Stimulated activated CD4-positive, alpha-beta T cell treated with anti-CD3 and anti-CD28 coated beads, Interleukin-12 subunit alpha, Interleukin-12 subunit beta, amount 100 ng/mL, for 48 hours (primary cell): ENCODE measurements at places on chromosomes 3 and 15.

DNA sequence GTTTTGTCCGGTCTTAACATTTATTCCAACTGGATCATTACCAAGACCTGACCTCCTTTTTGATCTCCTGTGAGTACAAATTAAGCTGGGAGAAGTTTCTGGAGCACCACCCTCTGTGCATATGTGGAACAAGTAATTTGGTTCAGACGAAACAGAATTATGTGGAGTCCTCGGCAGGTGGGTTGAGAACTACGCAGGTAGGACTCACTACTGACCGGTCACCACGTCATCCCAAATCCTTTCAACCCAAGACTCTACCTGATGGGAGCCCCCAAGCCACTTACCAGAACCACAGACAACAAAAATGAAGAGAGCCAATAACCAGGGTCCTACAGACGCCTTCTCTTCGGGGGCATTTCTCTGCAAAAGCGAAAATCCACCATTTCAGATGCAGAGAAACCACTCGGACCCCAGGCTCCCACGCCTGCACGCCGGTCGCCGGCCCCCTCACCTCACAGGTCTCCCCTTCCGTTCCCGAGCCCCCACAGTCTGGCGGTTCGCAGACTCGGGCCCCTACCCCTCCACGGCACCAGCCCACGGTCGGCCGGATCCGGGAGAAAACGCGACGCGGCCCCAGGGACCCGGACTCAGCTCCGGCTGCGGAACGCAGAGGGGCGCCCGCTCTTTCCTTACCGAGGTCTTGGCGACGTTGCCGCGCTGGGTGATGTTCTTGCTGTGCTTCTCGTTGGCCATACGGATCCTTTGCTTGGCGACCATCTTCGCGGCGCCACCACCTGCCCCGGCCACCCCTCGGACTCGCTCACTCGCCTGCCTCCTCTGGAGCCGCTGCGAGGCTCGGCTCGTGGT is 674 bp downstream of the SERP1 start:
- peak; percentile 32 for DNase-seq

DNA sequence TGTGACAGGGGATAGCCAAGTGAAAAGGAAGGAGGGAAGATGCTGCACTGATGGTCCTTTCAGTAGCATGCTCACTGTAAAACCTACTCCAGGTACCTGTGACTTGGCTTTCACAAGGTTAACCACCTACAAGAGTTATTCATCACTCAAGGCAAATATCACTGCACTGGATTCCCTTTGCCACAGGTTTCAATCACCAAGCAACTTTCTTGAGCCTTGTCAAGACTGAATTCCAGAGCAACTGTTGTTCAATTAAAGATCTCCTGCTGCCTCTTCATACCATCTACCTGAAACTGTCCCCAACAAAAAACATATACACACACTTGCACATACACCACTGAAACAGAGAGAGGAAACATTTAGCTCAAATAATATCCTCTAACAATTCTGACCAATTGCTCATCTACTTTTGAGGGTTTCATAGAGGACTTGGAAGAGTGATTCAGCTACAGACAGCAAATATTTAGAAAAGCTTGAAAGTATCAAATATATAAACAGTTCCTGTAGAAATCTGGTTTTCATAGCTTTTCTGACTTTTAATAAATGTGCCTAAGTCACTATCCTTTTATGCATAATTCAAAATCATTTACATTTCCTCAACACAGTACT is 6.5 kb downstream of the IGF2BP2 start:
- DNase-seq: no peak

- no peak for DNase-seq
These were observed 113.9 kb downstream of the RORA start for GRCh38 chr15:61115241-61115640.

DNA sequence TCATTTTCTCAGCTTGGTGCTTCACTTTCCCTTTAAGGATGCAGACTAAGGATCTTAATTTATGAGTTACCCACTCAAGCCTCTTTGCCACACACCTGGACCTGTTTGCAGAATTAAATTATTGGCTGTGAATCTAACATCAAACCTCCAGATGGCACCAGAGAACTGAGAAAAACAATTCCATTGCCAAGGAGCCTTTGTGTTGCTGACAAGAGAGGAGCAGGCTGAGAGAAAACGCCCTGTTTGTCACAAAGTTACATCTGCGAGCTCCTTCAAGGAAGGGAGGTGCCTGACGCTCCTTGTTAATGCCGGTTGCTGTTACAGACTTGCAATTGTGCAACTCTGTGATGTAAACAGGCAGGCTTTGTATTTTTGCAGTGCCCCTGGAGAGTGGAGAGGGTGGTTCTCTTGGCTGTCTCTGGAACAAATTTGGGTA is 36.3 kb upstream of the TMC3 start:
- DNase-seq: peak; percentile 27

DNA sequence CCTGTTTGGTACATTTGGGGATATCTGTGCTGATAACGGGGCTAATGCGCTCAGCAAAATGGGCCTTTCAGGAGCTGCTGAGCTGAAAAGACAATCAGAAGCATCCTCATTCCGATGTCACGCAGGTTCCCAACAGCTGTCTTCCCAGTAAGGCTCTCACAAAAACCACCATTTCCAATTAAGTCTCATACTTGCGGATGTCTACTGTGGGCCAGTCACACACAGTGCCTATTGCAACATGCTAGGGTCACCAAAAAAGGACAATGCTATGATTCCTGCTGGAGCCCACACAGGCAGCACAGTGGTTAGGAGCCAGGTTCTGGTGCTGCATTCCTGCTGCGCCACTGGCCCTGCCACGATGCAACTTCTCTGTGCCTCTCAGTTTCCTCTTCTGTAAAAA is 16.4 kb upstream of the LDHAL6B start:
- DNase-seq: no peak

- no peak for DNase-seq
These were observed 16.9 kb upstream of the CFAP161 start for GRCh38 chr15:81117136-81117535.

- DNase-seq: no peak
These were observed 26.2 kb downstream of the ALDH1A2 start for GRCh38 chr15:58039079-58040035.

- no peak for DNase-seq
These were observed 109.0 kb downstream of the OSBPL10 start for GRCh38 chr3:31871939-31872507.

GRCh38 chr3:80079886-80080285 is 312.1 kb upstream of the ROBO1 start:
- no peak for DNase-seq
